ENCODE measurements at places on chromosomes 1 and 21.

- DNase-seq, result no peak
These were observed 4.8 kb upstream of the ANKRD65 start for GRCh38 chr1:1425753-1426495.

GRCh38 chr1:16167331-16168143 lies 11.7 kb upstream of the EPHA2 start:
- peak; percentile 80 for DNase-seq

DNA sequence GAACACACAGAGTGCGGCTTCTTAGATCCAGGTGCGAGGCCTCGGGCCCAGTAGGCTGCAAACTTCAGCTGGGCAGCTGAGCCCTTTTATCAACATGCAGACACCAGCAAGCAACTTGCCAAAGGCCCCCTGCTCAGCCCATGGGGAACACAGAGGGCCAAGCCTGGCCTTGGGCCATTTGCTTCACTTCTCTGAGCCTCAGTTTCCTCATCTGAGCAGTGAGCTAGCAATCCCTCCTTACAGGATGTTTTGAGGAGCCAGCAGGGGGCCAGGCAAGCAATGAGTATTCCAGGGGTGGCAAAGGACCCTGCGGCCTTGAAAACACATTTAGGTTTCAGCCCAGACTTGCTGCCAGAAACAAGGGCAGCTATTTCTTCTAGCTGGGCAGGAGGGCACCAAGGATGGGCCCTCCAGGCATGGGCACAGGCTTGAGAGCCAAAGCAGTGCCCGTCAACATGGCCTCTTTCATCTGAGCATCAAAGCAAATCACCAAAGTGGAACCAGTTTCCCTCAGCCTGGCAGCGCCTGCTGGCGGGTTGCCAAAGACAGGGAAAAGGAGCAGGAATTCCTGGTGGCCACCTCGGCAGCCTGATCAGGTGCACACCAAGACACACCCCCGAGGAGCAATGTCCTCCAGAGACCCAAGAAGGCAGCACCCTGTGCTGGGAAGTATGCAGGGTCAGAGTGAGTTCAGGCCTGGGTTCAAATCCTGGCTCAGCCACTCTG lies 1.4 kb downstream of the MATN1 start:
- DNase-seq, result peak; percentile 48

GRCh38 chr1:33397125-33397506 lies 33.8 kb downstream of the PHC2 start:
- no peak for DNase-seq

- DNase-seq, result no peak
These were observed 194.5 kb downstream of the DSCAM start for GRCh38 chr21:40652436-40652835.

- peak; percentile 54 for DNase-seq
These were observed 8.7 kb downstream of the GNAT2 start for GRCh38 chr1:109610609-109611307.

DNA sequence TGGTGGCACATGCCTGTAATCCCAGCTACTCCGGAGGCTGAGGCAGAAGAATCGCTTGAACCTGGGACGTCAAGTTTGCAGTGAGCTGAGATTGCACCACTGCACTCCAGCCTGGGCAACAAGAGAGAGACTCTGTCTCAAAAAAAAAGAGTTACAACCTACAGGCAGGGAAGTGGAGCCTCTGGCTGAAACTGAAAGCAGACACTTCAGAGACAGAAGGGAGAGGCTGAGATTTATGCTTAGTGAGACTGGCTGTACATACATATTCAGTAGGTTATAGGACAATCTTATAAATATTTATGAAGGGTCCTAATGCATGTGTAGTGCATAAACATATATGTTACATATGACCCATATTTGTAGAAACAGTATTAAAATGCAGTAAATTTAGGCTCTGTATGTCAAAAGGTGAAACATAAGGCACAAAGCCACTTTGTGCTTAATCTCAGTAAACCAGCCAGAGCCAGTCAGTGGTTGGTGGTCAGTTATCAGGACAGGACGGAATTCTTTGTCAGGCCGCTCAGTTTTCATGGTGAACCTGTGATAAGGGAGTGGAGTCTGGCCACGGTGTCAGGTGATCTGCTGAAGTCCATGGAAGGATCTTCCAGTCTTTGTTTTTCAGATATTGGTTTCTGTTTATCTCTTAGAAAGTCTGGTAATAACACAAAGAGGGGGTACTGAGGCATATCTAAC lies 13.7 kb downstream of the RHEX start:
- no peak for DNase-seq

DNA sequence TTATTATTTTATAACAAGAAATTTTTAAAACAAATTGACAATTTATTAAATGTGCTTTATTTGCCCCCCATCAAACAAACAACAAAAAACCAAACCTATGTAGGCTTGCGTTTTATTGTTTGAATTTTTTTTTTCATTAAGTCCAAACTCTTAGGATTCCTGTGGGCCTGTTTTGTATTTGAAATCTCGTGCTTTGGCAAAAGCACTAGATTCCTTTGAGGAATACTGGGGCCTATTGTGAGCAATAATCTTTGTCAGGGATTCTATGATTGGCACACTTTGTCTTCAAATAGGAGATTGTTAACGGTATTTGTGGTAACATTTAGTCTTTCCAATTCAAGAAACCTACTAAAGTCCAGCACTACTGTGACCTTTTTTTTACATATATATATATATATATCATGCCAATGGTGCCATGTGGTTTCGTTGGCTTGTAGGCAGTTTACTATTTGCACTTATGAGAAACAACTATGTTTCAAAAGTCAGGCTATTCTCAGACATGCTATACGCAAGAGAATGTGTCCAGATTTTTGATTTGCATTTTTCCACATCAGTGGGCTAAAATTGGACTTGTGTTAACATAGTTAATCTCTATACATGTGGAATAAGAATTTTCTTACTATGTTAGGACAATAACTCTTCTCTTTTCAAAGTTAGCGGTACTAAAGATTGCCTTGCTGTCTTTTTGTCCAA lies 70.4 kb upstream of the GREM2 start:
- DNase-seq, result peak; percentile 12

GRCh38 chr1:209291715-209292114 lies 291.8 kb upstream of the CAMK1G start:
- no peak for DNase-seq

- peak; percentile 74 for DNase-seq
These were observed at the start of gene OLFM3 for GRCh38 chr1:101996825-101997465. OLFM3 (minus strand) TSS chr1:101996926.

DNA sequence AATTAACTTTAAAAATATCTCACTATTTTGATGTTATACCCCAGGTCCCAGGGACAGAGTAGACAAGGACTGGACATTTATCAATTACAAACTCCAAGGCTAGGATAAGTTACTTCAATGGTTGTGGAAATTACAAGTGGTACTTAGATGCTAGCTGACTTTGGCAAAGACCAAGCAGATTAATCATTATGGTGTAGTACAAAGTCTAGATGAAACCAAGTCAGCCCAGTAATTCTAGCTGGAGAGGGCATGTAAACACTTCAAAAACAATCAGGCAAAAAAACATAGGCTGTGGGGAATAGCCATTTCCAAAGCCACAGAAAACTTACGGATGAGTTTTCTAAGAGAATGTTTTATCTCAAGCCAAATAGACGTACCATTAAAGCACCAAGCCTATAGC lies 124.5 kb downstream of the TSEN15 start:
- DNase-seq, result no peak

Measured in astrocyte of the hippocampus (primary cell).